NCI-H526 treated with DMSO at 0.1 percent for 48 hours (cell line): ENCODE measurements at places on chromosomes 12 and 14.

DNA sequence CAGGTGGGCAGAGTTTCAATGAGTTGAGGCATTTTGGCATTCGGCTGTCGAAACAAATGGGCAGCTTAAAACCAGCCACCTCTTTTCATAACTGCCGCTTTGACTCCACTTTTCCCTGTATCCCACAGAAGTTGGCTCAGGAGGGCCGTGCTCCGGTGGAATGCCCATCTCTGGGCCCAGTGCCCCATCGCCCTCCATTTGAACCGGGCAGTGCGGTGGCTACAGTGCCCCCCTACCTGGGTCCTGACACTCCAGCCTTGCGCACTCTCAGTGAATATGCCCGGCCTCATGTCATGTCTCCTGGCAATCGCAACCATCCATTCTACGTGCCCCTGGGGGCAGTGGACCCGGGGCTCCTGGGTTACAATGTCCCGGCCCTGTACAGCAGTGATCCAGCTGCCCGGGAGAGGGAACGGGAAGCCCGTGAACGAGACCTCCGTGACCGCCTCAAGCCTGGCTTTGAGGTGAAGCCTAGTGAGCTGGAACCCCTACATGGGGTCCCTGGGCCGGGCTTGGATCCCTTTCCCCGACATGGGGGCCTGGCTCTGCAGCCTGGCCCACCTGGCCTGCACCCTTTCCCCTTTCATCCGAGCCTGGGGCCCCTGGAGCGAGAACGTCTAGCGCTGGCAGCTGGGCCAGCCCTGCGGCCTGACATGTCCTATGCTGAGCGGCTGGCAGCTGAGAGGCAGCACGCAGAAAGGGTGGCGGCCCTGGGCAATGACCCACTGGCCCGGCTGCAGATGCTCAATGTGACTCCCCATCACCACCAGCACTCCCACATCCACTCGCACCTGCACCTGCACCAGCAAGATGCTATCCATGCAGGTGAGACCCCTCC lies 5.0 kb upstream of the RNU7-1 start:
- no peak for DNase-seq

GRCh38 chr12:5716201-5716600 lies 228.9 kb downstream of the ANO2 start:
- no peak for DNase-seq

DNA sequence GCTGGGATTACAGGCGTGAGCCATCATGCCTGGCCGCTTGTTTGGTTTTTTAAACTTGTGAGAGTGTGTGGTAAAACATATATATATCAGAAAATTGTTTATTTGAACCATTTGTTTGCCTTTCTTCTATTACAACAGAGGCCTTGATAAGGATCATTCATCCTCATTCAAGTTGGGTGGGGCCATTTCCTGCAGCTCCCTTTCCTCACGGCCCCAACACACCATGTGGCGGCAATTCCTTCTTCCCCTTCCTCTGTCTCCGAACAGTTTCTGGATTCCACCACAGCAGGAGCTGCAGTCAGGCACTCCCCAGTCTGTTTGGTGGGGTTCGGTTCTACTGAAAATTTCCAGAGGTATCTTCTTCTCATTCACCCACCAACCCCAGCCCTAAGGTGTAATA lies 42.0 kb upstream of the RASSF3 start:
- DNase-seq = no peak

DNA sequence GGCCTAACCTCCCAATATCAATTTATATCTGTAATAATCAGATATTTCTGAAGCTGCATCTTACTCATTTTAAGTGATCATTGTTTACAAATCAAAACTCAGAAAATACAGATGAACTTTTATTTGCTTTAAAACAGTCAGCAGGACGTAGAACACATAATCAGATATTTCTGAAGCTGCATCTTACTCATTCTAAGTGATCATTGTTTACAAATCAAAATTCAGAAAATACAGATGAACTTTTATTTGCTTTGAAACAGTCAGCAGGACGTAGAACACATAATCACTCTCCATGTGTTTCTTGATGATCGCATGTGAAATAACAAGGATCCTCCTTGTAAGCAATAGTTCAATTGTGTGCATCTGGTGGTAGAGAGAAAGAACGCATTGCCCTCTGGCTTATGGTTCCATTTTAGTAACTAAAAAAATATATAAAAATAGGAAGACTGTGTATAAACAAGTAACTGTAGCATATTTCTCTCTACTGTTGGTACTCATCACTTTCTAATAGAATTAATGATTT lies 15.0 kb upstream of the TMTC2 start:
- DNase-seq = no peak

- no peak for DNase-seq
Measured at GRCh38 chr12:107670999-107671643, 14.5 kb upstream of the PWP1 start.

GRCh38 chr14:81256289-81256960 lies 35.7 kb upstream of the GTF2A1 start:
- DNase-seq = no peak

DNA sequence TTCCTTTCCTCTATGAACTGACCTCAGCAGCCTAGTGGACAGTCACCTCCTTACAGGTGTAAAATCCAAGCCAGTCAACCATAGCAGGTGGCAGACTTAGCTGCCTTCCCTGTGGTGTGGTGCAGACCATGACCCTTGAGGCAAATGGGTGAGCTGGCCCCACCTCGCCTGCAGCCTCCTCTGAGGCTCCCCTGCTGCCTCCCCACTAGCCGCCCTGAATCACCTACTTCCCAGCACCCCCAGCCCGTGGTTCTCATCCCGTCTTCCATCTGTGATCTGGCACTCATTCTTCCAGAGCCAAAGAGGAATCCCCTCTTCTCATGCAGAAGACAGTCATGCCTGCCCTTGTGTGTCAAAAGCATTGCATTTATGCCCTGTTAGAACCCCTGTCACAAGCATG lies 34.4 kb upstream of the TSPAN9 start:
- no peak for DNase-seq

DNA sequence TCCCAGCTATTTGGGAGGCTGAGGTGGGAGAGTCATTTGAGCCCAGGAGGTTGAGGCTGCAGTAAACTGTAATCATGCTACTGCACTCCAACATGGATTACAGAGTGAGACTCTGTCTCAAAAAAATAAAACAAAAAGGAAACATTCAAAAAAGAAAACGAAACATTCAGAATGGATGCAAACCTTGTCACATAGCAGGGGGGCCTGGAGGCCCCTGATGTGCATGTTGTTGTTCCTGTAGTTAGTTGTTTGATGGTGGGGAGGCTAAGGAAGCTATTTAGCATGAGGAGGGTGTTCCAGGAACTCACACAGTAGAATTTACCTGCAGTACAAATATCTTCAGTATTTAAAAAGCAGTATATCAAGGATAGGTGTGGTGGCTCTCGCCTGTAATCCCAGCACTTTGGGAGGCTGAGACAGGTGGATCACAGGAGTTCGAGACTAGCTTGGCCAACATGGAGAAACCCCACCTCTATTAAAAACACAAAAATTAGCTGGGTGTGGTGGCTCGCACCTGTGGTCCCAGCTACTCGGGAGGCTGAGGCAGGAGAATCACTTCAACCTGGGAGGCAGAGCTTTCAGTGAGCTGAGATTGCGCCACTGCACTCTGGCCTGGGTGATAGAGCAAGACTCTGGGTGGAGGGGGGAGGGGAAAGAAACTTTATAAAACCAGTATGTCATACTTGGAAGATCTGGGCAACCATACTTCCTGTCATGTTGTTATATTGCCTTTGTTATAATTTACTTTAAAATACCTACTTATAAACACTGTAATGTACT lies 17.6 kb upstream of the AEBP2 start:
- DNase-seq = no peak

- DNase-seq = no peak
Measured at GRCh38 chr14:75096959-75097358, 27.5 kb downstream of the ZC2HC1C start.

DNA sequence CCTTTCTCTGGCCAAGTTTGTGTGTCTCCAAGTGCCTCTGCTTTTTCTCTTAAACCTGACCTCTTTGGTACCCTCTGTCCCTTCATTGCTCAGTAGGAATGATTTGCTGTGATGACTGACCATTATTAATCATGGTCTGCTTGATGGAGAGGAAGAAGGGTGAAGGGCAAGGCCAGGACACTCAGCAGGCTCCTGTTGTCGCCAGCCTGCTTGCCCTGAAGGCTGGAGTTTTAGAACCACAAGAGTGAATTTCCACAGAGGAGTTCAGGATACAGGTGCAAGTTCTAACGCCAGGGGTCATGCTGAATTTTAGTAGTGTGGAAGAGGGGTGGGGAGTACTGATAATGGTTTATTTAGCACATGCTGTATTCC lies 2.8 kb upstream of the ITGA5 start:
- no peak for DNase-seq

DNA sequence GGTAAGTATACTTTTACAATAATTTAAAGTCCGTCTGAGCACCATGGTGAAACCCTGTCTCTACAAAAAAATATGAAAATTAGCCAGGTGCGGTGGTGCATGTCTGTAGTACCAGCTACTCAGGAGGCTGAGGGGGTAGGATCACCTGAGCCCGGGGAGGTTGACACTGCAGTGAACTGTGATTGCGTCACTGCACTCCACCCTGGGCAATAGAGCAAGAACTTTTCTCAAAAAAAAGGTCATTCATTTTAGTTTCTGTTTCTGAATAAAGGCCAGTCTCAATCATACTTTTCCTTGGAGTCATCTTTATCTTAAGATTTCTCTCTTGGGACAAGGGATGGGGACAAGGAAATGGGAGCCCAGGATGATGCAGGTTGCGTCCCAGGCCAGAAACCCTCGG lies 12.9 kb downstream of the ANKRD13A start:
- DNase-seq = no peak

- peak; percentile 31 for DNase-seq
Measured at GRCh38 chr14:65961004-65961403, 525.2 kb upstream of the CCDC196 start.

- DNase-seq = no peak
Measured at GRCh38 chr14:88348546-88348945, 25.5 kb upstream of the KCNK10 start.

DNA sequence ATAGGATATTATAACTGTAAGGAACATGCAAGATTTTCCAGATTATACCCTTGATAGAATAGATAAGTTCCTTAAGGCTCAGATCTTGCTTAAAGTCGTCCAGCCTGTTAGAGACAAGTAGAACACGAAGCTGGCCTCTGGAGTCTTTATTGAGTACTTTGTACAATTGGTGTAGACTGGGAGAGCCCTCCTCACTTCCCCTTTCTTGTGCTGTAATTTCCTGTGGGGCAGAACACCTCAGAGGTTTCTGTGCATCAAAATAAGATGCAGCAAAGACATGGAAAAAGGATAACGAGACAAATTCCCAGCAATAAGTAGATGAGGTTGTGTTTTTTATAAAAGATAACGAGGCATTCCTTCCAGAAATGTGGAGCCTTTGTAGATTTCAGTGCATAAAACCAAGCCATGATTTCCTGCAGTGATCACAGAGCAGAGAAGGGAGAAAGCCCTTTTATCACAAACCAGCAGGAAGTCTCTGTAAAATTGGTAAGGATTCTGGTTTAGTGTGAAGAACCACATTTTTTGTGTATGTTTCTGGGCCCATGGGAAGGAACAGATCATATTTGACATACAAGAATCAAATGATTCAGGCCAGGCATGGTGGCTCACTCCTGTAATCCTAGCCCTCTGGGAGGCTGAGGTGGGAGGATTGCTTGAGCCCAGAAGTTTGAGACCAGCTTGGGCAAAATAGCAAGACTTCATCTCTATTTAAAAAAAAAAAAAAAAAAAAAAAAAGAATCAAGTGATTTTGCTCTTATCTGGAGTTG lies 18.0 kb downstream of the GPRC5A start:
- no peak for DNase-seq
